Liver (tissue), 10 donors: ENCODE measurements at places on chromosomes 11 and 22. TPM values are rescaled to one million over a fixed set of nuclear protein-coding genes. Genes with fewer than 3 reads are reported as not detected.

GRCh38 chr11:83115551-83115950, 41.4 kb upstream of the PCF11 start:
- H3K27ac ChIP-seq, result no peak overlapping the region
- no peaks in the 10 kb centered on the region for H3K36me3 ChIP-seq
- no peak overlapping the region for H3K4me3 ChIP-seq
- no peaks in the 10 kb centered on the region for H3K27me3 ChIP-seq
- peaks cover 8% of the 10 kb centered on the region for H3K4me1 ChIP-seq

SLC15A3 gene
- total RNA-seq, result 9.0 TPM

GRCh38 chr22:49243965-49244364, 583.7 kb downstream of the BRD1 start:
- H3K27me3 ChIP-seq, result no peaks in the 10 kb centered on the region
- no peak overlapping the region for H3K27ac ChIP-seq
- H3K4me1 ChIP-seq, result no peaks in the 10 kb centered on the region

SC5D gene
- 208 TPM for total RNA-seq

CYP2D6 gene
- 23.8 TPM for total RNA-seq

TNNI2 gene
- not detected for total RNA-seq

- H3K27ac ChIP-seq, result no peak overlapping the region
- no peak overlapping the region for H3K4me3 ChIP-seq
- DNase-seq, result no peak
- H3K27me3 ChIP-seq, result no peaks in the 10 kb centered on the region
Observed at GRCh38 chr11:9301720-9302119, 12.7 kb downstream of the TMEM41B start.

- no peak overlapping the region for H3K4me3 ChIP-seq
- H3K27ac ChIP-seq, result no peak overlapping the region
- H3K27me3 ChIP-seq, result no peaks in the 10 kb centered on the region
- H3K4me1 ChIP-seq, result no peaks in the 10 kb centered on the region
Observed at GRCh38 chr11:65071907-65072630, 11.8 kb downstream of the CDCA5 start.

MS4A7 gene
- 50.0 TPM for total RNA-seq

DNA sequence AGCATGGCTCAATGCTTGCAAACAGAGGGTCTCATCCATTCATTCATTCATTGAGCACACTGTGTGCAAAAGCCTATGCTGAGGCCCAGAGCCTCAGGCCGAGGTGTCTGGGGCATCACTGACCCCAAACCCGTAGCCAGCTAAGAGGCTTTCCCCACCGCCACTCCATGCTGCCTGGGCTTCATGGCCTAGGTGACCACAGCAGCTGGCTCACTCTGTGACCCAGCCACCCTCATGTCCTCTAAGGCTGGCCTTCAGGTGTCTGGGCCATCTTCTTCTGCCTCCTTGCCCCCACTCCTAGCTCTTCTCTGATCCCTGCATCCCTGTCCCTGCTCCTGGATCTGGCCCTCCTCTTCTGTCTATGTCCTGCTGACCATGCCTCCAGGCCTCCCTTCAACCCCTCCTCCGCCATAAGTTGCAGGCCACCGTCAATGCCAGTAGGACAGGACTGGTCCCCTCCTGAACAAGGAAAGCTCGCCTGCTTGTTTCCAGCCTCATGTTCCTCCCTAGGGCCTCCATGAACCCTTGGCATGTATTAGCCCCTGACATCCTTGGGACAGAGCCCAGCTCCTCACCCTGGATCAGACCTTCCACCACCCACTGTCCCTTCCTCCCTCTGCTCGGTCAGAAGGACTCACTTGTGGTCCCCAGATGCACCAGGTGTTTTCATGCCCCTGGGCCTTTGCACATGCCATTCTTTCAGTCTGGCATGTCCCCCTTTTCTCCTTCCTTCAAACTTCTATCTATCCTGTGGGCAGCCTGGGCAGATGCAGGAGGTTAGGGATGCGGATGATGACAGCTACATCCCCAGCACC, 92.8 kb downstream of the MYEOV start:
- DNase-seq, result no peak
- H3K27ac ChIP-seq, result no peak overlapping the region
- H3K27me3 ChIP-seq, result no peaks in the 10 kb centered on the region
- H3K36me3 ChIP-seq, result no peaks in the 10 kb centered on the region

MS4A15 gene
- total RNA-seq, result not detected

- no peak overlapping the region for H3K4me3 ChIP-seq
- H3K36me3 ChIP-seq, result no peaks in the 10 kb centered on the region
- no peaks in the 10 kb centered on the region for H3K27me3 ChIP-seq
- no peak overlapping the region for H3K27ac ChIP-seq
- no peak for DNase-seq
Observed at GRCh38 chr22:20964799-20965103, 2.3 kb upstream of the AIFM3 start.

DNA sequence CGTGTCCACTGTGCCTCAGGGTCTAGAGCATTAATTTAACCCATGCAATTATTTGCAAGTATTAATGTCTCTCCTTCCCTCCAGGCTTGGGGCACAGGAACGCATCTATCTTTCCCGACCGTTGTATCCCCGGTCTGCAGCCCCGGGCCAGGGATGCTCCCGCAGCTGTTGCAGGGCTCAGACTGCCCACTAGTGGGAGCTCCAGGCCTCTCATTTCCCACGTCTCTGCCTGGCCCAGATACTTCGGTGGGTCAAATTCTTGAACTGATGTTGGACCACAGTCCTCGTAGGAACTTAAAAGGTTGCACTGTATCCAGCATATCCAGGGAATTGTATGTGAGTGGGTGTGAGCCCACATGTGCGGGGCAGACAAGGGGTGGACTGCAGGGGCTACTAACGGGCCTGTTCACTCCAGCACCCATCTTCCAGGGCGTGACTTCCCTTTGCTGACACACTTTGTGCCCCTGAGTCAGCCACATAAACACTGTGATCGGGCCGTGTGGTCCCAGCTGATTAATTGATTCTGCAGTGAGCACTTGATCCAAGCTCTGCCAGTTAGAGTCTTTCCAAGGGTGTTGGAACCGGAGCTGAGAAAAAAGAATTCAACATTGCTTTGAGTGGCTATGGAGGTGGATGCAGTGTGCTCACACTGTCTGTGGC, 451.3 kb downstream of the TBC1D22A start:
- no peak overlapping the region for H3K4me3 ChIP-seq
- no peak overlapping the region for H3K27ac ChIP-seq
- no peaks in the 10 kb centered on the region for H3K36me3 ChIP-seq
- H3K27me3 ChIP-seq, result no peaks in the 10 kb centered on the region

- H3K4me3 ChIP-seq, result no peak overlapping the region
- no peaks in the 10 kb centered on the region for H3K36me3 ChIP-seq
- no peaks in the 10 kb centered on the region for H3K27me3 ChIP-seq
- H3K4me1 ChIP-seq, result peaks cover 22% of the 10 kb centered on the region
Observed at GRCh38 chr11:35683728-35684339, 21.3 kb downstream of the TRIM44 start.

- H3K4me1 ChIP-seq, result no peaks in the 10 kb centered on the region
- no peaks in the 10 kb centered on the region for H3K27me3 ChIP-seq
- H3K36me3 ChIP-seq, result peaks cover 58% of the 10 kb centered on the region
- no peak for DNase-seq
Observed at GRCh38 chr11:4087551-4087950, 7.0 kb upstream of the RRM1 start.

RTN4RL2 gene
- total RNA-seq, result 0.89 TPM

GRCh38 chr11:61392981-61393595, 701 bp downstream of the TMEM216 start:
- H3K27me3 ChIP-seq, result no peaks in the 10 kb centered on the region
- H3K4me1 ChIP-seq, result peaks cover 7% of the 10 kb centered on the region
- H3K4me3 ChIP-seq, result peak overlapping the region; percentile 90
- DNase-seq, result no peak
- peak overlapping the region; percentile 49 for H3K27ac ChIP-seq
- peaks cover 8% of the 10 kb centered on the region for H3K36me3 ChIP-seq

GRCh38 chr11:108112057-108112456, 9.3 kb upstream of the ACAT1 start:
- H3K27me3 ChIP-seq, result no peaks in the 10 kb centered on the region
- H3K36me3 ChIP-seq, result no peaks in the 10 kb centered on the region
- peaks cover 6% of the 10 kb centered on the region for H3K4me1 ChIP-seq

- no peak overlapping the region for H3K27ac ChIP-seq
- no peak overlapping the region for H3K4me3 ChIP-seq
- no peaks in the 10 kb centered on the region for H3K27me3 ChIP-seq
Observed at GRCh38 chr11:116317212-116317611, 455.6 kb downstream of the BUD13 start.

TMEM191C gene
- 0.25 TPM for total RNA-seq

- no peak overlapping the region for H3K4me3 ChIP-seq
- H3K36me3 ChIP-seq, result no peaks in the 10 kb centered on the region
- no peak overlapping the region for H3K27ac ChIP-seq
- no peaks in the 10 kb centered on the region for H3K4me1 ChIP-seq
Observed at GRCh38 chr22:35517769-35518530, 22.7 kb upstream of the RASD2 start.

DNA sequence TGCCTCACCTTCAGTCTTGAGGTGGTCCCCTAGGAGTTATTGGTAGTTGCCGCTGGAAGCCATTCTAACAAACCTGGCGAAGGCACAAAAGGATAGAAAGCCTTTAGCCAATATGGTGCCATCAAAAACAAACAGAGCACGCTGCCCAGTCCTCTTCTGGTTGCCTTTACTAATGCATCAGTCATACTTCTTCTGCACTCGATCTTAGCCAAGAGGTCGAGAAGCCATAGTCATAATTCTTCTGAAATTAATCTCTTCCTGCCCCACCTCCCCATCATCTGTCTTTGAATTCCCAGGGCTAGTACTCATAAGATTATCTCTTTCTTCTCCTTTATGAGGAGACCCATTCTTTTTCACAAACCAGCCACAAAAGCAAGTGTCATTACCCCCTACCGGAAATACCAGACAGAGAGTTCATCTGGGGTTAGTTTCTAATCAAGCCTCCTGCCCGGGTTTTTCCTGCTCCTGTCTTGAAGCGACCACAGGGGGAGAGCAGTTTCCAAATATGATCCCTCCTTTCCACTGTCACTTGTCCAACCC, 21.4 kb upstream of the EHF start:
- H3K27me3 ChIP-seq, result no peaks in the 10 kb centered on the region
- H3K4me3 ChIP-seq, result no peak overlapping the region
- H3K36me3 ChIP-seq, result no peaks in the 10 kb centered on the region

RFPL3 gene
- total RNA-seq, result not detected

- H3K36me3 ChIP-seq, result no peaks in the 10 kb centered on the region
- no peak overlapping the region for H3K4me3 ChIP-seq
- DNase-seq, result no peak
- H3K27me3 ChIP-seq, result no peaks in the 10 kb centered on the region
- no peaks in the 10 kb centered on the region for H3K4me1 ChIP-seq
Observed at GRCh38 chr11:19055905-19056304, 4.6 kb downstream of the MRGPRX2 start.

DNA sequence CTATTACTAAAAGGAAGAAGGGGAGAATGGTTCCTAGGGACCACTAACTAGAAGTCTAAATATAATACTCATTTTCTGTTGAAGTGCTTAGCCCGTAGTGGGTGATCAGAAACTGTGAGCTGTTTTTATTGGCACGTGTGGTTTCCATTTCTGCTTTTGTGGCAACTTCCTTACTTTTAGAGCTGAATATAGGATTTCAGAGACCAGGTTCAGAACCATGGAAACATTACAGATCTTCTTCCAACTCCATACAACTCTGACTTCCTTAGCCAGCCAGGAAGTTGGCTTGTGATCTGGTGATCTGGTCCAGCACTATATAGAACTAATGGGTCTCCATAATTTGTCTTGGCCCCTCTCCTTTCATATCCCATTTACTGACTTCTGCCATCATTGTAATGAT, 2.6 kb upstream of the ME3 start:
- no peaks in the 10 kb centered on the region for H3K36me3 ChIP-seq
- no peak overlapping the region for H3K27ac ChIP-seq
- no peaks in the 10 kb centered on the region for H3K27me3 ChIP-seq

KLHL35 gene
- total RNA-seq, result 0.42 TPM

- no peaks in the 10 kb centered on the region for H3K36me3 ChIP-seq
- H3K4me3 ChIP-seq, result no peak overlapping the region
- H3K27ac ChIP-seq, result no peak overlapping the region
- H3K27me3 ChIP-seq, result no peaks in the 10 kb centered on the region
- no peak for DNase-seq
Observed at GRCh38 chr11:96293109-96293508, 49.9 kb downstream of the MAML2 start.

- no peak for DNase-seq
- H3K4me1 ChIP-seq, result no peaks in the 10 kb centered on the region
- peaks cover 2% of the 10 kb centered on the region for H3K36me3 ChIP-seq
- H3K27ac ChIP-seq, result no peak overlapping the region
Observed at GRCh38 chr22:47069270-47069669, 306.8 kb downstream of the TBC1D22A start.

OR6A2 gene
- total RNA-seq, result not detected

DNA sequence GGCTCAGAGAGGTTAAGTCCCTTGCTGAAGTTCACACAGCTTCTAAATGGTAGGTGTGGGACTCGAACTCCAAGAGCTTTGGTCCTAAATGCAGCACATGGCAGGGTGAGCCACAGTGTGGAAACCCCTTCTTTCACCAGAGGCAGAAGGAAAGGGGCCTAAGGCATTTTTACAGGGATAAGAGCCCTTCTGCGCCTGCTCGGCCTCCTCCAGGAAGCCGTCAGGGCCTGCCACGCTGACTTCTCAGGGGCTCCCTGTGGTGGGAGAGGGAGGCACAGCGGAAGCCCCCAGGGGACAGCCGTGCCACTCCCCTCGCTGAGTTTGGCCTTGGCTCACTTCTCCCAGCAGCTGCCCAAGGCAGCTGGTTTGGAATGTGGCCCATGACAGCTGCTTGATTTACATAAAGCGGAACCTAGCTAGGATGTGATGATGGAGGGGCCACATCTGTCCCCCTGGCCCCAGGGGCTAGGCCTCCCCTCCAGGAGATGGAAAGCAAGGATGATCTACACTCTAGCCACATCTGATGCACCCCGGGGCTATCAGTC, 35.4 kb downstream of the CD82 start:
- no peak overlapping the region for H3K27ac ChIP-seq
- DNase-seq, result no peak
- H3K36me3 ChIP-seq, result peaks cover 5% of the 10 kb centered on the region

GRCh38 chr11:100776212-100776896, 89.3 kb downstream of the ARHGAP42 start:
- H3K4me1 ChIP-seq, result peaks cover 6% of the 10 kb centered on the region
- no peak overlapping the region for H3K4me3 ChIP-seq
- DNase-seq, result no peak
- H3K36me3 ChIP-seq, result peaks cover 4% of the 10 kb centered on the region

DNA sequence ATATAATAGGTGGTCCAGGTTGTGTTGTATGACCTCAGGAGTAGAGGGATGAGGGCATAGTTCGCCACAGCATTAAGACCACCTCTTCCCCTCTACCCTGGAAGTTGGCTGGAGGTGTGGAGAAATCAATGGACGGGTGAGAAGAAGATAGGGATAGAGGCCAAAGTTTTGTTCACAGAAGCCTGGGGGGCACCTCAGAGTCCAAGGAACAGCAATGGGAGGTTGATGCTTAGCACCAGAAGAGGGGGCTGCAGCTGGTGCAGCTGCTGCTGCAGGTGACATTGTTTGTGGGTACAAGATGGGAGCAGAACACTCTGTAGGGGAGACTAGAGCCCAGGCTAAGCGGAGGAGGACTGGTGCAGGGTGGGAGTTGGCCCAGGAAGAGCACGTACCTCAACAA, 31.2 kb upstream of the SPON1 start:
- DNase-seq, result no peak
- H3K27me3 ChIP-seq, result no peaks in the 10 kb centered on the region
- H3K27ac ChIP-seq, result no peak overlapping the region
- H3K4me3 ChIP-seq, result no peak overlapping the region
- H3K4me1 ChIP-seq, result no peaks in the 10 kb centered on the region
